ENCODE measurements at places on chromosomes 3 and 15.
A peak's percentile ranks its signal among the peaks of the same experiment; 100 is the strongest.

DNA sequence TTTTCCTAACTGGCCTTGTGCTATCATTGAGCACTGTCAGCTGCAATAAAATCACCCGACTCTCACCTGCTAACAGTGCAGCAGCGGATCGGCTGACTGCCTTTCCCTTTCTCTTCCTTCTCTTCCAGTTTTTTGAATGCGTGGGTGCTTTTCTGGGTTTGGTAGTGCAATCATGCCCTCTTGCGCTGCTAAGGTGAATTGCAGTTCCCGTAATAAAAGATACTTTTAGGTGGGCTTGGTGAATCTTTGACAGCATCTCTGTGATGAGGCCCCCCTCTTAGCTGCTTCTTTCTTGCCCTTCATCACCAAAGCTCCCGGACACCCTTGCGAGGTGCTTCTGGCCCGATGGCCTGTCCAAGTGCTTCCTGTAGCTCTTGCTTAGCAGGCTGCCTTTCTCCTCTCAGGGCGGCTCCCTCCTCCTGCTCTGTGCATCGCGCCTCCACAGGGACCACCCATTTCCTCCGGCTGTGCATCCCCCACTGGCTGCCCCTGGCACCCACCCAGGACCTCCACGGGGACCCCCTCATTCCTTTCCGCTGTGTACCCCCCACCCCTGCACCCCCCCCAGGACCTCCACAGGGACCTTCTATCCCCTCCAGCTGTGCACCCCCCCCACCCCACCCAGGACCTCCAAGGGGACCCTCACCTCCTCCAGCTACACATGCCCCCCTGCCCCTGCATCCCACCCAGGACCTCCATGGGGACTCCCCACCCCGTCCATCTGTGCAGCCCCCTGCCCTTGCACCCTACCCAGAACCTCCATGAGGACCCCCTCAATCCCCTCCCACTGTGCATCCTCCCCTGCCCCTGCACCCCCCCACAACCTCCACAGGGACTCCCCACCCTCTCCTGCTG, 50.8 kb upstream of the RPL32 start:
- DNase-seq, result peak; percentile 69

DNA sequence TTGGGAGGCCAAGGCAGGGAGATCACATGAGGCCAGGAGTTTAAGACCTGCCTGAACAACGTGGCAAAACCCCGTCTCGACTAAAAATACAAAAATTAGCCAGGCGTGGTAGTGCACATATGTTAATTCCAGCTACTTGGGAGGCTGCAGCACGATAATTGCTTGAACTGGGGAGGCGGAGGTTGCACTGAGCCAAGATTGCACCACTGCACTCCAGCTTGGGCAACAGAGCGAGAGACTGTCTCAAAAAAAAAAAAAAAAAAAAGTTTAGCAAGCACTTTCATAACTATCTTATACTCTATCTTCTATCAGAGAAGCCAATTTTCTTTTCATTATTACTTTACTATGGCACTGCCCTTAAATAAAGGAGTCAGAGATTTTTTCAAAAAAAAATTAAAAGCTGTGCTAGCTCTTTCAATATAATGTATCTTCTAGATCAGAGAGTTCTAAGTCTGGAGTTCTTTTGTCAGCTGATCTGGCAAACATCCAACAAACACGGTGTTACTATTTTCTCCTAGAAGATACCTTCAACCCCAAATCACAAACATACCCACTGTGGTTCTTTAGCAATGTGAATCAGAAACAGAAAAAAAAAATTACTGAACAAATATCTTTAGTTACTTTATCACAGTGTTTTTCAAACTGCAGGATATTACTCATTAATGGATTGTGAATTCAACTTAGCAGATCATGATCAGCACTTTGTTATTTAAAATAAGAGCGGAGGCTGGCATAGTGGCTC, 3.0 kb downstream of the ZNF770 start:
- no peak for DNase-seq

- DNase-seq, result peak; percentile 83
Measured at GRCh38 chr3:125055331-125055912, 375 bp downstream of the HEG1 start.

DNA sequence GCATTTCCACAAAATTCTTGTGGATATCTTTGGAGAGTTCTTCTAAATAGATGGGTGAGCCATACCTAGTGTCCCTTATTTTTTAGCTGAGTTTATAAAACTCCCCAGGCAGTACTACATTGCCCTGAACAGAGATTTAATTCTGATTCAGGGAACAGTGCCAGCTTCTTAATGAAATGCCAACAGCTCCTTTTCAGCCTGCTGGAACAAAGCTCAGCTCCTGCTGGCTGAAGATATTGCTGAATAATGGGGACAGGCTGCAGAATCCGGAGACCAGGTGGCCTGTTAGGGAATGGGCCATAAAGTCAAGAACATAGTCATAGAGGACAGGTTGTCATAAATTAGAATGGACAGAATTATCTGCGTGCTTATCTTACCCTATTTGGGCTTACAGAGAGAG, 8.9 kb downstream of the HGD start:
- DNase-seq, result no peak

- DNase-seq, result no peak
Measured at GRCh38 chr3:126849768-126850167, 133.1 kb upstream of the PLXNA1 start.

GRCh38 chr3:57063032-57063431, 2.6 kb downstream of the SPATA12 start:
- DNase-seq, result no peak

- DNase-seq, result no peak
Measured at GRCh38 chr3:169203631-169204550, 459.6 kb downstream of the MECOM start.

DNA sequence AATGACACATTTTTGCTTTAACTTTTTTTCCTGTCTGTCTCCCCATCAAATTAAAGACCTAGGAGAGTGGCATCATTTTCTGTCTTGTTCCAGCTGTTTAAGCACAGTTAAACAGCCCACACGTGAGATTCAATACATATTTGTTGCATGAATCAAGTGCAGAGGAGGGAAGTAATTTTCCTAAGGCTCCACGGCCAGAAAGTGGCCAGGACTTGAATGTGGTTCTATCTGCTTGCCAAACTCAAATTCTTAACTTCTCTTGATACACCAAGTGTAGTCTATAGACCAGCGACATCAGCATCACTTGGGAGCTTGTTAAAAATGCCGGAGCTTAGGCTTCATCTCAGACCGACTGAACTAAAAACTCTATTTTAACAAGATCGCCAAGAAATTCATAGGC, 724.8 kb upstream of the CFAP20DC start:
- DNase-seq, result no peak

DNA sequence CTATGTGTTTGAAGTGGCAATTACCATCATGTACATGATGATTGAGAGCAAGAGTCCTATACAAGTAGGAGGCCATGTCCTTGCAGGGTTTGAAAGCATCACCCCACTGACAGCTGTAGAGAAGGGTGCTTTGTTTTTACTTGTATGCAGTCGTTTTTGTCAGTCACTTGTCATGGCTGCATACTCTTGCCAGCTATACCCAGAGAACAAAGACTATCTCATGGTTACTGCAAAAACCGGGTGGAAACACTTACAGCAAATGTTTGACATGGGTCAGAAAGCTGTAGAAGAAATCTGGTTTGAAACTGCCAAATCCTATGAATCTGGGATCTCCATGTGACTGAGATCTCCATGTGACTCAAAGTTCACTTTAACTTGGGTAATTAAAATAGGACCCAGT, 6.9 kb upstream of the PSMA4 start:
- DNase-seq, result no peak

- DNase-seq, result no peak
Measured at GRCh38 chr3:134311693-134312071, 61.0 kb upstream of the RYK start.

- DNase-seq, result no peak
Measured at GRCh38 chr15:65115542-65115941, 542 bp upstream of the UBAP1L start.

DNA sequence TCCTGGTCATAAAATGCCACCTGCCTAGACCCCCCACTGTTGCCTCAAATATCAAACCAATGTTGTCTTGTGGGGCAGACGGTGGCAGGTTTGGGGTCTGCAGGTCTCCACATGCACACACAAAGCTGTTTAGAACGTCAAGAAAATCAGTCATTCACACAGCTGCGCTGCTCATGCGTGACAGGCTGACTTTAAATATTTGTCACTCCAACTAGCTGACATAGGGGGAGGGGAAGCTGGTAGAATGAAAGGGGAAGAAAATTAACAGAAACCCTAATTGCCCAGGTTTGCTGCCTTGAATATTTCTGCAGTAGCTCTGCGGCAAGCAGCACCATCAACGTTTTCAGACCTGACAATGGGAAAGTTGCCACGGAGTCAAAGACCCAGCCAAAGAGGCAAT, 201.8 kb downstream of the ABHD5 start:
- DNase-seq, result no peak

- no peak for DNase-seq
Measured at GRCh38 chr3:14082108-14082657, 42.5 kb downstream of the CHCHD4 start.

- no peak for DNase-seq
Measured at GRCh38 chr3:19885468-19885867, 48.5 kb downstream of the EFHB start.

DNA sequence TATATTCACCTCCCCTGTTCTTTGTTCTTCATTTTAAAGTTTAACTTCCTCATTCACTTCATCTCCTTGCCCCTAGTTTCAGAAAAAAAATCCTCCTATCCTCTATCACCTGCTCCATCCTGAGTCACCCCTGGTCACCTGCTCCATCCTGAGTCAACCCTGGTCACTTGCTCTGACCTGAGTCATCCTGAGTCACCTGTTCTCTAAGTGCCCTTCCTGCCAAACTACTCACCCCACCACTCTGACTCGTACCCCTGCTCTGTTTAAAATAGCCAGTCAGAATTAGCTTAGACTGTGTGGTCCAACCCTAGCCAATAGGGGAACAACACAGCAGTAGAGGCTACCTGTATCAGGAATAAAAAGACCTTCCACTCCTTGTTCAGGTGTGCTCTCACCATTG, 716.9 kb downstream of the ZBBX start:
- no peak for DNase-seq

GRCh38 chr15:69861331-69862171, 236.2 kb downstream of the TLE3 start:
- DNase-seq, result no peak

- DNase-seq, result peak; percentile 41
Measured at GRCh38 chr15:39248204-39248603, 332.7 kb upstream of the THBS1 start.

DNA sequence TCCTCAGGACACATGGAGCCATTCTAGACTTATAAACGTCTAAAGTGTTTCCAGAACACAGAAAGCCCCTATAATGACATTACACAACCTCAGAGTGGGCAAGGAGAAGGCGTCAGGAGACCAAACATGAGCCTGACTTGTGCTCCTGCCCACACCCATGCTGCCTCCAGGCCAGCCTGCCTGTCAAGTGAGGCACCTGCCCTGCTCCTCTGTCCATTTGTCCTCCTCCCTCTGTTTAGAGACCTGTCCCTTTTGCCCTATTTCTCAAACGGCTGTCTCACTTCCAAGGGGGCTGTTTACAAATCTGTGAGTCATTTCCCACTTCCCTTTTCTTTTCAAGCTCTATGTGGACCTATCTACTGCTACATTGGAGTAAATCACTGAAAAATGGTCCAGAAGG, 21.0 kb downstream of the ZDHHC3 start:
- DNase-seq, result no peak

GRCh38 chr3:96182756-96183155, 631.6 kb upstream of the EPHA6 start:
- DNase-seq, result no peak

- DNase-seq, result no peak
Measured at GRCh38 chr3:13011573-13012220, 61.5 kb downstream of the IQSEC1 start.

DNA sequence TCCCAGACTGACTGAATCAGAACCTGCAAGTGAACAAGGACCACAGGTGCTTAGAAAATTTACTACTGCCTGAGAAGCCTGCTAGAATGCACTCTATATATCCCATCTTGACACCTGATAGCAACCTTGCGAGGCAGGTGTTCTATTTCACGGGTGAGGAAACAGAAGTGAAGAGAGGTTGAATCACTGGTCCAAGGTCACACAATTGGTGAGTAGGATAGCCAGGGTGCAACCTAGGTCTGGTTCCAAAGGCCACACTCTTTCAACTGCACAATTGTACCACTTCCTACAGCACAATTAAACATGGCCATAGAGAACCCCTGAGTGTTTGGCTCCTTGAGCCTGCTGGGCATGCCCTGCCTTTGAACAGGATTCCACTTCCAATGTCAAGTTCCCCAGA, 87.0 kb downstream of the RAB11A start:
- DNase-seq, result no peak

GRCh38 chr3:171189394-171190080, 163.0 kb upstream of the SLC2A2 start:
- DNase-seq, result no peak

DNA sequence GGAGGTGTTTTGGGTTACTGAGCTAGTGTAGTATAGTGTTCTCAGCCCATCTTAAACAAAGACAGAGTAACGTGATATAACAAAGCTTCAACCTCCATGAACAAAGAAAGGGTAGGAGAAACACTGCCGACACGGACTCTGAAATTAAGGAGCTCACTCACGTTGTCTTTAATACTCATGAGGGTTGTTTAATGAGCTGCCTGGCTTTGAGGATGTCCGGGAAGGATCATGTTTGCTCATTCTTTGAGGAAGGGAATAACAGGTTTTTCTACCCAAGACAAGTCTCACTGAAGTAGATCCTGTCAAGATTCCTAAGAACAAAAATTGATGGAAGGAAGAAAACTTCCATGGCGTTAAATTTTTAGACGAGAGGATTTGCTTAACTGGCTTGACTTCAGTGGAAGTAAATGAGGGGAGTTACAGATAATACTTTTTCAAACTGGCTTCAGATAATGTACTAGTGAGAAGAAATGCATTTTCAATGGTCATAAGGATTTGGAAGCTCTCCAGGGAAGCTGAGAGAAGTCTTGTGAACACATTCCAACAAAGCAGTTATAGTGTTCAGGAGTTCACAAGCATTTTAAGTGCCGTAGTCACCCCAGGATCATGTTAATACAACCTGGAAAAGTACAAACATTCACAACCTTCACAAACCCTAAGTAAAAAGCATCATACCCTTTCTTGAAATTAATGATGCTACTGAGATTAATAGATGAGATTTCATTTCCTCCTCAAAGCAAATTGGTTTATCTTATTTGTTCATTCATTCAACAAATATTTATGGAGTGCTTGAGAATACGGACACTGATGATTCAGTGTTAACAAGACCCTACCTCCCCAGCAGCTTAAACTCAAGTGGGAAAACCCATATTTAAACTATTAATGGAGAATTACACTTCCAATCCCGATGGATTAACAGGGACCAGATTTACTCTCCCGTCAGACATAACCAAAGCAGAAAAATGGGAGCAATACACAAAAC, 101.5 kb downstream of the SHQ1 start:
- DNase-seq, result no peak

- DNase-seq, result no peak
Measured at GRCh38 chr15:61736790-61737189, 323.5 kb downstream of the VPS13C start.

- no peak for DNase-seq
Measured at GRCh38 chr15:98786717-98787116, 138.4 kb downstream of the IGF1R start.

- DNase-seq, result peak; percentile 79
Measured at GRCh38 chr3:126433496-126434263, 39.0 kb downstream of the CFAP100 start.

GRCh38 chr15:99662903-99663302, 70.3 kb downstream of the LYSMD4 start:
- no peak for DNase-seq

- DNase-seq, result peak; percentile 59
Measured at GRCh38 chr3:34683851-34684250, 885.4 kb downstream of the PDCD6IP start.

- DNase-seq, result no peak
Measured at GRCh38 chr15:98927022-98927421, 80.6 kb downstream of the PGPEP1L start.

- no peak for DNase-seq
Measured at GRCh38 chr3:78066287-78066686, 1026.4 kb downstream of the ROBO2 start.

Measured in right cardiac atrium (tissue), 5 donors.